Daoy (cell line): ENCODE measurements at places on chromosomes 13 and 19. TPM values are rescaled to one million over a fixed set of nuclear protein-coding genes. Genes with fewer than 3 reads are reported as not detected.

Gene DKKL1
- 0.17 TPM in 1 of 2 replicates, not detected in the other for total RNA-seq

Gene FAM98C
- total RNA-seq: 19.0 and 21.9 TPM in 2 replicates

DNA sequence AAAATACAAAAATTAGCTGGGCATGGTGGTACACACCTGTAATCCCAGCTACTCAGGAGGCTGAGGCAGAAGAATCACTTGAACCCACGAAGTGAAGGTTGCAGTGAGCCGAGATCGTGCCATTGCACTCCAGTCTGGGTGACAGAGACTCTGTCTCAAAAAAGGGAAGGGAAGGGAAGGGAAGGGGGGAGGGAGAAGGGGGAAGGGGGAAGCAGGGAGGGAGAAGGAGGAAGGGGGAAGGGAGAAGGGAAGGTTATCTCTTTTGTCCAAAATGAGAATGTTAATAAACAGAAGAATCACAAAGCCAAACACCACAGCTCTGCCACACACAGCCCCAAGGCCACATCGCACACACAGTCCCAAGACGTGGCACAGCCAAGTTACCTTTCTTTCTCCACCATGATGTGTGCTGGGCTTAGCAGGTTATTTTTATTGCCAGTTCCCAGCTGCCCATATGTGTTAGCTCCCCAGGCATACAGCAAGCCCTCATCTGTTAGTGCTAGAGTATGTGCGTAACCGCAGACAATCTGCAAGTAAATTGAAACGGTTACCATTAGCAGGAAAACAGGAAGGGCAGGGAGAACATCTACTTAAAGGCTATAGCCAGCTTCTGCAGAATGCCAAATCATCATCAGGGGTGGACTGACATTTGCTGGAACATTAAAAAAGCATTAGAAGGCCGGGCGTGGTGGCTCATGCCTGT, 34.3 kb downstream of the RCBTB1 start:
- no peak for DNase-seq

DNA sequence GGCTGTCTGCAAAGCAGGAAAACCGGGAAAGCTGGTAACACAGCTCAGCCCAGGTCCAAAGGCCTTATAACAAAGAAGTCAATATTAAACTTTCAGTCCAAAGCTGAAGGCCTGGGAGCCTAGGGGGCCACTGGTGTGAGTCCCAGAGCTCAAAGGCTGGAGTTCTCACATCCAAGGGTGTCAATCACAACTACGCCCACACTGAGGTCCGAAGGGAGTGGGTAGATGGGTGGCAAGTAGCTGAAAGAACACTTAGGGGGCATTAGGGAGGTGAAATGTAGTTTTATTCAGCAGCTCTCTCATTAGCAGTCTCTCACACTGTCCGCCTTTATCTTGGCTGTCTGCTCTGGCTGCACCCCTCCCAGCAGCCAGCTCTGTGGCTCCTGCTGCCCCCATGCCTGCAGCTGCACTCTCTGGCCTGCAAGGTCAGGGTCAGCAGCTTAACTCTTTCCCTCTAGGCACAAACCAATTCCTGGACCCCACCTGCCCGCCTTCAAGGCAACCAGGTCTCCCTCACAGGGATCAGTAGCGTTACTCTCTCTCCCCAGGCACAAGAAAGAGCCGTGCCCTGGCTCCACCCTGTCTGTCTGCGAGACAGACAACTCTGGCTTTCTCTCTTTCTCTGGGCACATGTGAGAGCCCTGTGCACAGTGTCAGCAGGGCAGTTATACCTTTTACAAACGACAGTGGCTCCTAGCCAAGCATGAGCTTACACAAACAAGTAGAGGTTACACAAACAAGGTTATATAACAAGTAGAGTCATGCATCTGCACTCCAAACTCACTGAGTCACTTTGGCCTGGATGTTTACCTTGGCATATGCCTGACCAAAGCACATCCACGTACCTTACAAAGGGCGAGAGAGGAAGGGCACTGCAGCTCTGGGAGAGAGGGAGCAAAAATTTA, 249.4 kb upstream of the PCDH20 start:
- peak; percentile 32 for DNase-seq

Gene ZNF628
- 1.7 and 3.4 TPM in 2 replicates for total RNA-seq

DNA sequence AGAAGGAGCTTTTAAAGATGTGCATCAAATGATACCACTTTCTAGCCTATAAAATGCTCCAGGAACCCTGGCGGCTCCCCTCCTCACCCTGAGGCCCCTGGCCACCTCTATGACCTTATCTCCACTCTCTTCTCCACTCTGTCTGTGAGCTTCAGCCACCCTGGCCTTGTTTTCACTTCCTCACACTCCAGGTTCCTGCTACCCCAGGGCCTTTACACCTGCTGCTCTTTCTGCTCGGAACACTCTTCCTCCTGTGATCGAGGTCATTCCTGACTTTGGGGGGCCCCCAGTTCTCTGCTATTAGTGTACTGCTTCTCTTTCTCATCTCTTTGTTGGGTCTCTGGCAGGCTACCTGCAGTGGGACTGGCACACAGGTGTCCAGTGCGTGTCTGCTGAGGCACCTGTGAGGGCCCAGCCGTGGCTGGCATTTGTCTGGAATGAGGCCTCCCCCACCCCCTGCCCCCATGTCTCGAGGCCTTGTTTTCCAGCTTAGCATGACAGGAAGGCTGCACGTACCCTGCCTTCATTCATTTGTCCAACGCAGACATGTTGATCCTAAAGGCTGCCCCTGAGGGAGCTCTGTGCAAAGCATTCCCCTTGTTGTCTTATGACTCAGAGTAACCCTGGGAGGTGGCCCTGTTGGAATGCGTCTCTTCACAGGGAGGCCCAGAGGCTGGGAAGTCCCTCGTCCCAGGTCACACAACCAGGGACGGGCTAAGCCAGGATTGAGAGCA, 2.3 kb downstream of the DDA1 start:
- peak; percentile 91 for DNase-seq

Gene NLRP11
- total RNA-seq: 4.1 and 5.1 TPM in 2 replicates

Gene PDX1
- total RNA-seq: not detected in 2 replicates

Gene ZNF419
- total RNA-seq: 2.8 and 8.4 TPM in 2 replicates

- DNase-seq: peak; percentile 97
These were observed at the start of gene ZNF528 for GRCh38 chr19:52397310-52398080. TSS of gene ZNF528 (plus strand) at chr19:52397849. CDS start at chr19:52402014, 4,165 bp downstream.

- DNase-seq: no peak
These were observed 19.6 kb upstream of the FAM124A start for GRCh38 chr13:51202477-51203046.

Gene WDR88
- not detected in 2 replicates for total RNA-seq

DNA sequence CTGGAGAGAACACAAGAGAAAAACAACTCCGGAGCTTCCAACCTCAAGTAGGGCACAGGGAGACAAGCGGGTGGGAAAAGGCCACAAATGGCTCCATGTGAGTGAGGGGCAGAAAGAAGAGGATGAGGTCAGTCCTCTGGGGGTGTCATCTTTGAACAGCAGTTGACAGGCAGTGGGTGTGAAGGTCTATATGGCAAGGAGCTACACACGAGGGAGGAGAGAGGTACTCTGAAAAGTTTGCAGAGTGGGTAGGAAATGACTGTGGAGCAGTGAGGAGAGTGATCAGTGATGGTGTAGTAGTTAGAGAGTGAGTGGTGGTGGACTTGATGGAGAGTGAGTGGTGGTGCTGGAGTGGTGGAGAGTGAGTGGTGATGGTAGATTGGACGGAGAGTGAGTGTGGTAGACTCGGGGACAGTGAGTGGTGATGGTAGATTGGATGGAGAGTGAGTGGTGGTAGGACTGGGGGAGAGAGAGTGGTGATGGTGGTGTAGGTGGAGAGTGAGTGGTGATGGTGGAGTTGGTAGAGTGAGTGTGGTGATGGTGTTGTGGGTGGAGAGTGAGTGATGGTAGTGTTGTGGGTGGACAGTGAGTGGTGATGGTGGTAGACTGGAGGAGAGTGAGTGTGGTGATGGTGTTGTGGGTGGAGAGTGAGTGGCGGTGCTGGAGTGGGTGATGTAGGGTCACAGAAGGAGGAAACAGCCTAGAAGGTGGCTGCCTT, 4.0 kb downstream of the TFDP1 start:
- DNase-seq: no peak

DNA sequence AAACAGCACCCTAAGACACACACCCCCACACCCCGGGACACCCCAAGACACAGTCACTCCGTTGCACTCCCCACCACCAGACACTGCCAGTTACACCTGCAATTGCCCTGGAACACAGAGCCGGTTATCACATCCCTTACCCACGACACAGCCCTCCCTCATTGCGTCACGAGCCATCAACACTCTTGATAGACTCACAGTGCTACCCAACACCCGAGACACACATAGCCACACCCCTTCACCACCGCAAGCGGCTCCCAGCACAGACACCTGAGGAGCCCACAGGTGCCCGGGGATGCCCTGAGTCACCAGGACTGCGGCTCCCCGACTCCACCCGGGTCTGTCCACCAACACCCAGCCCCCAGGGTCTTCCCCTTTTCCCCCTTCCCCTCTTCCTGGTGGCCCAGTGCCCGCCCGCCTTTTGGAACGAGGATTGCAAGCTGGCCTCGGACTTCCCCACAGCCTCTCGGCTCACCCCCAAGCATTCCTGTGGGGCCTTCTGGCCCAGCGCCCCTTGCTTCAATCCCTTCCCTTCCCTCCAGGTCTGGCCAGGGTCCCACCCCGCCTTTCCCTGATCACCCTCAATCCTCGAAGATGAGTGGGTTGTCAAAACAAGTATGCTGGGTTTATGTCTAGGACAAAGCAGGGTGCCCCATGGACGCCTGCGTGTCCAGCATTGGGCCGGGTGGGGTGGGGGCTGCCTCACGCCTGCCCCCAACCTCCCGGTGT, 1.7 kb upstream of the PTGER1 start:
- DNase-seq: peak; percentile 88

Gene CERS1
- total RNA-seq: 0.45 TPM in 1 of 2 replicates, not detected in the other

Gene DGKH
- 4.3 and 6.7 TPM in 2 replicates for total RNA-seq

GRCh38 chr13:33642374-33643065, 175.4 kb upstream of the RFC3 start:
- DNase-seq: no peak

GRCh38 chr13:86409466-86410241, 610.4 kb upstream of the SLITRK6 start:
- DNase-seq: no peak

DNA sequence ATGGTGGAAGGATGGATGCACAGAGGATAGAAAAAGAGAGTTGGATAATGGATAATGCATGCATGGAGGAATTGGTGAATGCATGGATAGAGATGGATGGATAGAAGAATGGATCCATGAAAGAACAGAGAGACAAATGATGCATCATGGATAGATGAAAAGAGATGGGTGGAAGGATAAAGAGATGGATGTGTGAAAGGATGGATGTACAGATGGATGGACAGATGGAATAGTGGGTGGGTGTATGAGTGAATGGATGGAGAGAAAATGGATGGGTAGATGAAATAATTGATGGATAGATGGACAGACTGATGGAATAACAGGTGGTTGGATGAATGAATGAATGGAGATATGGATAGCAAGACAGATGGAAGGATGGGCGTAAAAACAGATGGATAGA, 25.7 kb downstream of the OLFM2 start:
- DNase-seq: no peak

Gene SCN1B
- 2.9 and 6.6 TPM in 2 replicates for total RNA-seq

DNA sequence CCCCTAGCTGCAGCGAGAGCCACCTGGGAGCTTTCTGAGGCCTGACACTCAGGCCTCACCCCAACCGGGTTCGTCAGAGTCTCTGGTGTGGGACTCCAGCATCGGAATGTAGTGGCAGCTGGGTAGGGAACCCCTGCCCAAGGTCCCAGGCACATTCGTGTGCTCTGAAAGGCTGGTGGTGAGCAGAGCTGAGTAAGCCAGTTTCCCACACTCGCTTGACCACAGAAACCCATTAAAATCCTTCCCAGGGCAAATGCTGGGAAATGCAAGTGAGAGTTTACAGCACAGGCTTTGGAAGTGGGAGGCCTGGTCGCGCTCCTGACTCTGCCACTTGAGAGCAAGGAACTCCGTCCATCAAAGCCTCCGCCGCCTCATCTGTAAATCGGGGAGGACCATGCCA, 4.2 kb downstream of the TRAPPC6A start:
- peak; percentile 96 for DNase-seq

Gene IGFL1
- total RNA-seq: not detected in 2 replicates

DNA sequence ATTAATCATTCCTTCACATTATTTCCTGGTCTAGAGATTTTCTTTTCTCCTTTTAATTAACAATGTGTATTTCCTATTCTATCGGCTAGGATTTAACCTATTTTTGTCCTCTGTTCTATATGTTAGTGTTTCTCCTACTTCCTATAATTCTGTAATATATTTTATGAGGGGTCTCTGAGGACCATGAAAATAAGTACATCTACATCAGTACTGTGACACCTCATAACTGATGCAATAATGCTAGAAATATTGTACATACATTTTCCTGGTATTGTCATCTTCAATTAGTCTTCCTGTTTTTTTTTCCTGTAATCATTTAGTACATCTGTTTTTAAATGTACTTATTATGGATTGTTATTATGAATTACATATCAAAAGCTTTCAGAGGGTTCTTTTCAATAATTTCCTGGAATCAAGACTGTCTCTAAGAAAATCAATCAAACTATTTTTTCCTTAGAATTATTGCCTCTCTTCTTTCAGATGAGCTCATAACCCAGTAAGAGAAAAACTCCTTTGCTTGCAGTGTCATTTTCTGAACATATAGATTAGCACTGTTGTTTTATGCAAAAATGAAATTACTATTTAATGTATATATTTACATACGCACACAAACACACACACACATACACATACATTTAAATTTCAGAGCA, 1004.3 kb downstream of the SLITRK5 start:
- DNase-seq: no peak

DNA sequence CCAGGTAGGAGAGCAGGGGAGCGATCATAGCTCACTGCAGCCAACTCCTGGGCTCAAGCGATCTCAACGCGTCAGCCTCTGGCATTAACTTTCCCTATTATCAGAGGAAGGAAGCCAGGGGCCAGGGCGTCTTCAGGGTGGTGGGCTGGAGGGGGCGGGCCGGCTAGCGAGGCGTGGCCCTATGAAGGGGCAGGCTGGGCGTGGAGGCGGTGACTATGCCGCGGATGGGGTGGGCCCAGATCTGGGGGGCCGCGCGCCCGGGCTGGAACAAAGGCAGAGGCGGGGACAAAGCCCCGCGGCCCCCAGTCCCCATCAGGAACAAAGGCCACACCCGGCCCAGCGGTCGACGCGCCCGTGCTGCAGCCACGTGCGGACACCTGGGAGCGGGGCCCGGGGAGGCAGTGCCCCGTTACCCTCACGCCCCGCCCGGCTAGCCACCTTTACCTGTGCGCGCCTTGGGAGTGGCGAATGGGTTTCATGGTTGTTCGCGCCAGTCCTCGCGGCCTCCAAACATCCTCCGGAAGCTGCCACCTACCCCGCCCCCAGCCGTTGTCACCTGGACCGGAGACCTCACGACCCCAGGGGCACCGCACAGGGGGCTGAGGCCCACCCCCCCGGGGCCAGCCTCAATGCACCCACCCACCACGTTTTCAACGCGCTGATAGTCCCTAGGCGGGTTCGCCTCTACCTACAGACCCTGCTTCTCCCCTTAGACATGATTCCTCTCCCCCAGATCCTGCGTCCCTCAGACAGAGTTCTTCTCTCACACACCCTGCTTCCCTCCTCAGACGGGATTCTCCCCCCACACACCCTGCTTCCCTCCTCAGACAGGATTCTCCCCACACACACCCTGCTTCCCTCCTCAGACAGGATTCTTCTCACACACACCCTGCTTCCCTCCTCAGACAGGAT, 5.4 kb upstream of the TRIM28 start:
- DNase-seq: peak; percentile 76

Gene CEACAM8
- not detected in 2 replicates for total RNA-seq
